ENCODE measurements at places on chromosomes 3 and 15.

DNA sequence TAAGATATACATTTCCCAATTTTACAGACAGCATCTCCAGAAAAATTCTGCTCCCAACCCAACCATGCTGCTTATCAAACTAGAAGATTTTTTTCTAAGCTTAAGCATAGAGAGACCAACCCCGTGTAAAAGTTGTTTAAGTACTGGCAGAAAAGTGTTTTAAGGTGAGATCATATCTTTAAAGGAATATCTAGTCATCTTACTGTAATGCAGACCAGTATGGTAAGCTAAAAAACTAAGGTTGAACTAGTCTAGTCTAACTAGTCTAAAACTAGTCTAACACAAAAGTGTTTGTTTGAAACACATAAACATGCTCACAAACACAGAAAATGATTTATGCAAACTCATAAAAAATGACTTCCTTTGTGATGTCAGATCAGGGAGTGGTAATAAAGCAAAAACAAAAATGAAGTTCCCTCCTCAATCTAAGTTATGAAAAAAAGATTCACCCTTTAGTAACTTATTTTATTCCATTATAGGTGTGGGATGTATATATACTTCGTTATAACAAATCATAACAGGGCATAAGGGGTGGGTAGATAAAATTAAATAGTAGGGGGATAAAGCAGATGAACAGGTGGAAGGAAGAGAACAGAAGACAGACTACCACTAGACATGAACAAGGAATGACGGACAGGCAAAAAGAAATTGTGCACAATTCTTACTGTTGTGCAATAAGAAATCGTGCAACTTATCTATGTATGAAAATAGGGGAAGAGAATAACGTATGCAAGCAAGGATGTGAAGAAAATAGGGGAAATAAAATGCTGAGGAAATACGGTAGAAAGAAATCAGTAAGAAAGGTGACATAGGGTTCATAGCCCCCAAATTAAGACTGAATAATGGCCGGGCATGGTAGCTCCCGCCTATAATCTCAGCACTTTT, 10.0 kb downstream of the MYO5A start:
- DNase-seq: no peak

- DNase-seq: no peak
Measured at GRCh38 chr3:171218069-171218468, 191.5 kb upstream of the SLC2A2 start.

GRCh38 chr15:63240109-63240508, 37.3 kb upstream of the APH1B start:
- DNase-seq: no peak

DNA sequence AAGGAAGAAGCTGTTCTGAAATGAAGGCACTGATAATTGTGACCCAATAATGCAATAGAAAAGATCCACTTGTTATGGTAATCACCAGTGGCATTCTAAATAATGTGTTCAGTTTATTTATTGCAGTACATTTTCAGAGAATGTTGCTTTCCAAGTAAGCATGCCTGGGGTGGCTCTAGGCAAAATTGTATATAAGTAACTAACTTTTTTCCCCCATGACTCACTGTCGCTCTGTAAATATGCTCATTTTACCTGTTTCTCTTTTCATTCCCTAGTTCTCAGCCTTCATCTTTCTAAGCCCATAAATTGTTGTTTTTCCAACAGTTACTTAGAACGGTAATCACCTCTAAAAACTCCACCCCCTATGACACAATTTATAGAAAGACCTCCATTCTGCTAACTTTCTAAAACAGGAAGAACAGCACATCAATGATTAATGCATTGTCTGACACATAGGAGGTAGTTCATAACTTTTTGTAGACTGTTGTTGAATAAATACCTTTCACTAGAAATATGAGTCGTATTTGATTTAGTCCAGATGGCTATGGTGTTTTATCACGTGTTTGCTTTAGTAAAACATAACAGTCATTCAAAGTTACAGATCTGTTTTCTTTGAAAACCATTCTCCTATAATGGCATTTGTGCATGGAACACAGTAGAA, 143.1 kb downstream of the LSAMP start:
- no peak for DNase-seq

GRCh38 chr3:1717524-1717923, 381.1 kb upstream of the CNTN4 start:
- no peak for DNase-seq

- no peak for DNase-seq
Measured at GRCh38 chr3:128270559-128271492, 117.5 kb downstream of the EEFSEC start.

- peak; percentile 76 for DNase-seq
Measured at GRCh38 chr3:52238761-52239701, at the start of gene TWF2. TWF2 (minus strand) TSS chr3:52239158; CDS start chr3:52239016, 142 bp downstream.

DNA sequence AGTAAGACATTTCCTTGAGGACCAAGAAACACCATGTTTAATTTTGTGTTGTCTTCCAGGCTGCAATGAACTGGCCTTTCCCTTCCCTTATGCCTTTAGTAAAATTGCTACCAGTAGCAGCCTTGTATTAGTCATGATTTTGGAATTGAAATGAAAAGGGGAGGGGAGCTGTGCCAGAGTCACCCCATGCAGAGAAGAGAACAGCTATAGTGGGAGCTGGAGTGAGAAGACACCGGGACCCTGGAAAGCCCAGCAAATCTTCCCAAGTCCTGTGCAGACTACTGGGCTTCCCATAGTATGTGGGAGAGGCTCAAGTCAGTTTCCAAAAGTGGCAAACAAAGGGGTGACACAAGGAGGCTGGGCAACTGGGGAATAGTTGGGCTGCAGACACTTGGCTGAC, 178.5 kb downstream of the NR1D2 start:
- no peak for DNase-seq

GRCh38 chr15:89091627-89092220, 3.5 kb downstream of the ABHD2 start:
- no peak for DNase-seq

DNA sequence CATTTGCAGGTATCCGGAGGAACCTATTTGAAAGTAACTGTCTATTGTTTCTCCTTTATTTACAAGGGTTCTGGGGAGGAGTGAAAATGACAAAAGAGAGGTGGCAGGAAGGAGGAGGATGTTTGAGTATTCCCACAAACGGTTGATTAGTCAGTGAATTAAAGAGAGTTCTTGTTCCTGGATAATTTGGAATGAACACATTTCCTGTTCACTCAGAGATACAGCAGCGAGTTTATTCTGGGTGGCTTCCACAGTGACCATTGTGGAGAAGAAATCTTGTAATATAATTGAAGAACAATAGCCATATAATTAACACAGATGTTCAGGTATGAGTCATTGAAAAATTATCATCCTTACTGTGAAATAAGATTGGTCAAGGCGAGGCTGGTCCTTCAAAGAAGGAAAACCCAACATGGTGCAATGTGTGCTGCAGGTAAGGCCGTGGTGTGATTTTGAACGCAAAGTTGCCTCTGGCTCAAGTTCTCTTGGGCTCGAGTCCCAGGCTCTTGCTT, 77.3 kb downstream of the NFKBIZ start:
- DNase-seq: no peak

GRCh38 chr15:98951493-98952320, 55.9 kb downstream of the PGPEP1L start:
- DNase-seq: no peak

- DNase-seq: no peak
Measured at GRCh38 chr3:73658227-73658626, 33.5 kb upstream of the PDZRN3 start.

GRCh38 chr3:124584552-124585391, 145.5 kb upstream of the UMPS start:
- DNase-seq: no peak

GRCh38 chr15:101449471-101450402, 39.8 kb downstream of the PCSK6 start:
- no peak for DNase-seq

- no peak for DNase-seq
Measured at GRCh38 chr3:38536671-38537070, 40.5 kb downstream of the EXOG start.

DNA sequence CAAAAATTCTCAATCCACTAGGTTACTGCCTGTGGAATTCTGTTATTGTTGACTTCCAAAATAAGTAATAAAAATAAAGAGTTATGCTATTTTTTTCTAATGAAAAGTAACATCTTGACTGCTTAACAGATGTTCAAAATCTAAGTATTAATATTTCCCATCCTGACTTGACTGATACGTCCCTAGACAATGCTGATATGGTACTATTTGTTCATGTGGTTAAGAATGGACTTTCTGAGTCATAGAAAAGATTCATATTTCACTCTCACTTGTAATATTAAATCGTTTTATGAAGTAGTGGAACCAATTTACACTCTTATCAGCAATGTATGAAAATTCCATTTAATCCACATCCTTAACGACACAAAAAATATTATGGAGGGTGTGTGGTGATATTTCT, 104.8 kb upstream of the PLSCR5 start:
- DNase-seq: no peak

DNA sequence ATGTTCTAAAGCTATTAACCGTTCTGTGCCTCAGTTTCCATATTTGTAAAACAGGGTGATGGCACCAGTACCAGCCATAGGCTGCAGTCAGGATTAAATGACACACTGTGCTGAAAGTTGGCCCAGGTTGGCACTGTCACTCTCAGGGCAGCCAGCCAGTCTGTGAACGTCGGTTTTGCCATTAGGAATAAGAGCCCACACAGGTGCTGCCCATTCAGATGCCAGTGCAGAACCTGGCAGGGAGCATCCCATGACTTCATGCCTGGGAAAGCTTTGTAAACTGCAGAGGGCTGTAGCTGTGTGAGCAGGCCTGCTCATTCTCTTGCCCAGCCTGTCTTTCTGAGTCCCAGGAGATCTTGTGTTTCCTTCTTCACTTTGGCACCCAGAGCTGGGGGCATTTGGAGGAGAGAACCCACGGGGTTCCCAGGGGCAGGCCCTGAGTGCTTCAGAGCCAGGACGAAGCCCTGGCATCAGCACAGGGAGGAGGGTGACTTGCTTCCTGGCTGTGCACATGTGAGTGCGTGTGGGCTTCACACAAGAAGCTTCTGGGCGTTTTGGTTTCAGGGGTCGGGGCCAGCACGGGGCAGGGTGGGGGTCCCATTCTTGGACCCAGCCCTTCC, 46.9 kb downstream of the ZNF710 start:
- DNase-seq: no peak

- DNase-seq: no peak
Measured at GRCh38 chr3:159806412-159806811, 182.2 kb upstream of the IL12A start.

- peak; percentile 58 for DNase-seq
Measured at GRCh38 chr15:84982301-84982920, 755 bp downstream of the PDE8A start.

DNA sequence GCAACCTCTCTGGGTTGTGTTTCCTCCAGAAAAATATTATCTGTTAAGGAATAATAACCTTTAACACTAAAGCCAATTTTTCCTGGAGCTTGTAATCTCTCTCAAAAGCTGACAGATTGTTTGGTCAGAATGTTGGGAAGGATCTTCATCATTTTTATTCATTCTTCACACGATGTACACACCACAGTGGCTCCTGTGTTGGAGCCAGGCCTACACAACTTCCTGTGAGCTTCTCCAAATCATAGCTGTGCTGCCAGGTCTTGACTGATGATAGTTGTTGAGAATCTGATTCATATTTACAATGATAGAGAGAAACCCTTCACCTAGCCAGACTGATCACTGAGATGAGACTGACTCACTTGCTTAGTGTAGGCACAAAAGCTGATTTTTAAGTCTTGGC, 151.0 kb upstream of the ROBO2 start:
- no peak for DNase-seq

GRCh38 chr3:190321789-190322603, at the start of gene CLDN1:
CLDN1 (minus strand) TSS chr3:190322446; CDS start chr3:190322206, 240 bp downstream.
- DNase-seq: peak; percentile 55

DNA sequence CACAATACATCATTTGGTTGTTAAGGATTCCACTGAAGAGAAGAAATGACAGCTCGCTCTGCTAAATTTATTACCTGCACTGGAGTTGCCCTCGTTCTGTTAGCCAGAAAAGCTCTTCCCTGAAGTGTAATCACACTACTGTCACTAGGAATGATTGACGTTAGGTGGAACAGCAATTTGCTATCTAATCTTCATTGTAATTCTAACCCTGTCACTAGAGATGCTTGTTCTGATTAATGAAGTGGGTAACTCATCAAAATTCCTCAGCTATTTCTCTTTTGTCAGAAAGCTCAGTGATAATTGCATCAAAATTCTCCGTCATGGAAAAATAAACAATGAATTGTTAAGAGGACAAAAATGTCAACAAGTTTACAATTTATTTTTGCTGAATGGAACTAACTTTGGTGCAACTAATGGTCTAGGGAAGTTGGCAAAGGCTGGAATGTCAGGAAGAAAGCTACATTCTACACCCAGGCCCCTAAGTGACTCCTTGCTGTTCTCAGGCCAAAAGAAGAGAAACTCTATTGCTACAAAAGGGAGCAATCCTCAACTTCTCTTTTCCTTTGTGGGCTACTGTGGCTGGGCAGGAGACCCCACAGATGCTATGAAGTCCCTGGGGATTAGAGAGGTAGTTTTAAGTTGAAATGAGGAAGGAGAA, 34.1 kb downstream of the CCDC191 start:
- DNase-seq: no peak

DNA sequence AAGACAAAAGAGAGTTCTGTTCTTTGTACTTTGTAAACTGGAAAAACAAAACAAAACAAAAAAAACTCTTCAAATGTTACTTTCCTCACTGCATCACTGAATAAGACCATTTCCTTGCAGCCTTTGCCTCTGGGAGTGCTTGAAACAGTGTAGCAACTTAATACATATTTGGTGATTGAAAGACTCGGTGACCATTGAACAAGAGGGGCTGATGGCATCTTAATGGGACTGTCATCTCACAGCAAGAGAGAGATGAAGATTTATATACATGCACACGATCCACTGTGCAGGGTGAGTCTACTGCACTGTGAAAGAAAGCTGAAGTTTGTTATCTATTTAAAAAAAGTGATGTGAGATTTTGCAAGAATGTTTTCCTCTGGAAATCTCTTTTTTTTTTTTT, 111.9 kb upstream of the KLHL25 start:
- no peak for DNase-seq

- DNase-seq: no peak
Measured at GRCh38 chr15:60135961-60136360, 131.8 kb downstream of the FOXB1 start.

DNA sequence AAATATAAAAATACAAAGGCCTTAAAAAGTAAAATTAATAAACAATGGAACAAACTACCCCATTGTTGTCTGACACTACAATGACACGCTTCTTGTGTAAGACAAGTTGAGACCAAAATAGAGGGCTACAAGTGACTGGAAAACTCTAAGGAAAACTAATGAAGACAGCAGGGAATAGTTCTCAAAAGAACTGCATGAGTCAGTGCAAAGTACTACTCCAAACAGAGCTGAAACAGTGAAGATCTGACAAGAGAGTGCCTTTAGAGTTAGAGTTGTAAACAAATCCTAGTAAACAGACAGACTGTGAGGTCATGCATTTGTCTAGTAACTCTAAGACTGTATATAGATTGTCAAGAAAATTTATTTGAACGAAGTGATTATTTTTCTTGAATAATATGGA, 233.9 kb downstream of the BBX start:
- no peak for DNase-seq

- no peak for DNase-seq
Measured at GRCh38 chr15:50335251-50335650, 19.7 kb downstream of the GABPB1 start.

DNA sequence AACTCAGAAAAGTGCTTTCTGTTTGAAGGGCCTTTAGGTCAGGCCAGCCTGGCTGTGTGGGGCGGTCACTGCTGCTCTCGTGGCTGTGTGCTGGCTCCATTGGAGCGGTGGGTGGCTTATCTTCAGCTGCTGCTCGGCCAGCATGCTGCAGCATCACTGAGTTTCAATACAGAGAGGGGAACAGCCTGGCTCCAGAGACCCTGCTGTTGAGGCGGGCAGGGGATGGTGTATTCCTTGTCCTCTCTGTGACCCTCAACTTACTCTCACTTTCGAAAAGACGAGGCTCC, 248.5 kb upstream of the ONECUT1 start:
- DNase-seq: no peak

GRCh38 chr3:115226844-115227445, 79.9 kb upstream of the ZBTB20 start:
- DNase-seq: no peak

All from T-helper 17 cell (primary cell).